ENCODE measurements at places on chromosomes 5 and 9. TPM values are rescaled to one million over a fixed set of nuclear protein-coding genes. Genes with fewer than 3 reads are reported as not detected.

DNA sequence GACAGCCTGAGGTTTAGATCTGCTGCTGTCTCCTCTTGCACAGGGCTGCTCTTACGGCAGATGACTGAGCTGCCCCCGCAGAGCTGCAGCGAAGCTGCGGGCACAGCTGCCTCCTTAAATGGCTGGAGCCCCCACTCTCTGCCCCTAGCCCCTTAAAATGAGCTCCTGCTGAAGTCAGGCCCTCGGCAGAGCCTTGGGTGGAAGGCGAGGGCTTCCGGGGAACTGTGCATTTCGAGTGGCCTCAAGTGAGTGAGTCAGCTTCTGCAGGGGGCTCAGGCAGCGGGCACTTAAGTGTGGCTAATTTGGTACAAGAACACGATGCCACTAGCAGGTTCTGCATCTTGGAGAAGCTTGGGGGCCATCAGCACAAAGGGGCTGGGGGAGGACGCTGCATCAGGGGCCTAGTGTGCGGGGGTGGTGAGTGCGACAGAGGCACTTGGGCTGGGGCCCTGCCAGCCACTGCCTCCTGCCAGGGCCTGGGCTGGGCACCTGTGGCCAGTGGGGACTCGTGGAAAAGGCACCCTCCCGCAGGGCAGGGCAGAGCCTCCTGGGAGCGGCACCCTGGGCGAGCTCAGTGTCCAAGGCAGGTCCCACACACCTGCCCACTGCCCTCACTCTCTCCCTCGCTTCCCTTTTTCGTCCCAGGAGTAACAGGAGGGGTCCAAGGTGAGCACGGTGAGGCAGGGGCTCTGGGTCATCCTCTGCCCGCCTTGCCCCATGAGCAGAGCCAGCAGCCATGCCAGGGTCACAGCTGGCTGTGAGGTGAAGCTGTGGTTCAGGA is 28.8 kb upstream of the RNU6ATAC start:
- no peak for DNase-seq

MARCOL gene
- total RNA-seq: not detected

DNA sequence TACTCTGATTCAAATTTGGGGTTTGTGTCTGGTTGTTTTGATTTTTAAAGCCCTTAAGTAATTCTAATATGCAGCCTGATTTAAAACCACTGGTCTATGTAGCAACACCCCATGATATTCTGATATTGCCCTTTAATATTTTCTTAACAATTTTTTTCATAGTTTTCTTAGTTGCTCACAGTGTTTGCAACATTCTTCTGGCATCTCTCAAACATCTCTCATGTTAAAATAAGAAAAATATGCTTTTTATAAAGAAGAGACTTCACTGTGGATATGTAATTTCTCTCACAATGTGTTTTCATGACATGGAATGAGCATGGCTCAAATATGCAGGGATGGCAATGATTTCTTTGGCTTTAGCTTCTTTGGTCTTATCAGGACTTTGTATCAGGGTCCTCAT is 183.7 kb downstream of the TAF11L14 start:
- DNase-seq: no peak

PCDHGB1 gene
- total RNA-seq: 3.2 TPM

- no peak for DNase-seq
These were observed 13.8 kb upstream of the CCL28 start for GRCh38 chr5:43425983-43426382.

ISL1 gene
- total RNA-seq: 2.2 TPM

GRCh38 chr5:17258431-17258830 is 41.0 kb downstream of the BASP1 start:
- DNase-seq: no peak

DNA sequence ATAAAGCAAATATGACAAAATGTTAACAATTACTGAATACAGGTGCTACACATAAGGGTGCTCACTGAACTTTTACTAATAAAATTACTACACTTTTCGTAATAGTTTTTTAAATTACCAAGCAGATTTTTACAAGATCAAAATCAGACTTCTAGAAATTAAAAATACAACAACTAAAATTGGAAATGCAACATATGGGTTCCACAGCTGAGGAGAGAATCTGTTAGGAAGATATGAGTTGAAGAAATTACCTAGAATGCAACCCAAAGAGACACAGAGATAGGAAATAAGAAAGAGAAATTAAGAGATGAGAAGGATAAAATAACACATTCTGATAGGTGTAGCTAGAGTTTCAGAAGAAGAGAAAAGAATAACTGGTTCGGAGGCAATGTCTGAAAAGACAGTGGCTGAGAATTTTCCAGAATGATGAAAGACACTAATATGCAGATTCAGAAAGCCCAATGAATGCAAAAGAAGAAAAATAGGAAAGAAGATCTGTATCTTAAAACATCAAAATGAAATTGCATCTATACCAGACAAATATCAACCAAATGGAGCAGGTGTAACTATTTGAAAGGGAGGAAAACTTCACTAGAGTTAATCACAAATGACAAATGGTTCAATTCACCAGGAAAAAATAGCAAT is 95.8 kb downstream of the MAPKAP1 start:
- DNase-seq: no peak

Data from pancreas (tissue), 10 donors.